GM23338 (cell line): ENCODE measurements at places on chromosomes 7 and 10. TPM values are rescaled to one million over a fixed set of nuclear protein-coding genes. Genes with fewer than 3 reads are reported as not detected.

HTRA1 gene
- total RNA-seq = 16.1 and 16.5 TPM in 2 replicates

MMP21 gene
- total RNA-seq = not detected in 2 replicates

MOGAT3 gene
- 0.85 TPM in 1 of 2 replicates, not detected in the other for total RNA-seq

ADCY1 gene
- 14.6 and 18.7 TPM in 2 replicates for total RNA-seq

WDR86 gene
- total RNA-seq = 29.0 and 59.1 TPM in 2 replicates

PLCE1 gene
- 0.08 and 0.10 TPM in 2 replicates for total RNA-seq

SPDYE5 gene
- total RNA-seq = not detected in 2 replicates

C7orf33 gene
- not detected in 2 replicates for total RNA-seq

HTR5A gene
- total RNA-seq = not detected in 2 replicates

NPTX2 gene
- total RNA-seq = 24.1 and 29.9 TPM in 2 replicates

GRCh38 chr10:61642150-61642571 lies 20.6 kb upstream of the CABCOCO1 start:
- DNase-seq = no peak

DNA sequence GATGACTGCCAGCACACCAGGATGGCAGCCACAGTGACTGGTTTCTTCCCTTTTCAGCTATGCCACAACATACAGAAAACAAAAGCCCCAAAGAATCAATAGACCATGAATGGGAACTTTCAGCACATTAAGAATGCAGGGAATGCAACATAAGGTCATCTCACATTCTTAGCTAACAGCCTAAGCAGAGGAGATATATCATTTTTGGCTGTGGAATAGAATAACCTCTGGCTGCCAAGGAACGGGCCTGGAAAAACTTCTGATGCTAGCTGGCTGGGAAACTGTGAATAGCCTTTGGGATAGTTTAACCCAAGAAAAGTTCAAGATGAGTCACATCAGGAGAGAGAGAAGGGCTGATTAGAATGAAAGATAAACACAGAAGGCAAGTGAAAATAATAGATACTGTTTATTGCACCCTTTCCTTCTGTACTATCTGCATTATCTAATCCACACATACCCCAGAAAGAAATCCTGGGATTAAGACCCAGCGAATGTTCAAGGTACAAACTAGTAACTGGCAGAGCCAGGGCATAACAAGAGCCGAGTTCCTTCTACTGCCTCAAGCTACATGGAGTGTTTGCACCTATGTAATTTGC lies 169.2 kb downstream of the SEMA3A start:
- DNase-seq = peak; percentile 35

- no peak for DNase-seq
Observed at GRCh38 chr10:93211991-93212390, 138.3 kb downstream of the CYP26A1 start.

DNA sequence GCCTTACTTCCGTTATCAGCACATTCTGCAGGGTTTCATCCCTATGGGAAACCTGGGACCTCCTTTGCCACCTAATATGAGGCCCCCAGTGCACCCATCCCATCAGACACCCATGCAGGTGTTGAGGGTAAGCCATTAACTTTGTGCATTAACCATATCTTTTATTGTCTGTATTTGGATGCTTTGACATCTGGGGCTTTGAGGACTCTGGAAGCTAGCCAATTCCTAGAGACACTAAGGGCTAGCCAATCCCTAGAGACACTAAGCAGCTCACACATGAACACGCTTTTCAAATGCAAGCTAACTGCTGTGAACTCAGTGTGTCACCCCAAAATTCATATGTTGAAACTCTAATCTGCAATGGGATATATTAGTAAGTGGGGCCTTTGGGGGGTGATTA lies 272.5 kb upstream of the COBL start:
- DNase-seq = no peak

- DNase-seq = no peak
Observed at GRCh38 chr7:106225856-106226255, 58.9 kb downstream of the NAMPT start.

GRCh38 chr10:90779548-90779947 lies 78.3 kb downstream of the HTR7 start:
- DNase-seq = peak; percentile 63

DNA sequence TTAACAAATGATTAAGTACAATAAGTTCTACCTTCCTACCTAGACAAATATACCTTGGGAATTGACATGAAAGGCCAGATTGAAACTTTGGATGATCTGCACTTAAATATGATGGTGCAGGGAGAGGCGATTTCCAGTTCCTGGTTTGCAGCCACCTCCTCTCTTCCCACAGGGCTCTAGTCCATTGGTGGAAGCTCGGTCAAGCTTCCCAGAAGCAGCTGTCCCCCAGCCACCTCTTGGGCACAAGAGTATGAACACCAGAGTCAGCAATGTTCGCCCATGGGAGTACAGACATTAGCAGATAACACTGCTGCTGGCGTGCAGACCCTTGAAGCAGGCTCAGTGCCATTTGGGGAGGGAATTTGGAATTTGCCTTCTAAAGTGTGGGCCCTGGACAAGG lies 1.5 kb upstream of the CPVL start:
- no peak for DNase-seq

- no peak for DNase-seq
Observed at GRCh38 chr7:79180533-79180932, 272.9 kb downstream of the MAGI2 start.

- DNase-seq = no peak
Observed at GRCh38 chr7:2838873-2839578, 5.1 kb downstream of the GNA12 start.

GRCh38 chr10:116720668-116721546 lies 21.5 kb downstream of the HSPA12A start:
- DNase-seq = no peak

GRCh38 chr7:74010407-74010806 lies 17.6 kb upstream of the ELN start:
- no peak for DNase-seq

- DNase-seq = no peak
Observed at GRCh38 chr7:151079199-151079910, 1.3 kb downstream of the FASTK start.

DNA sequence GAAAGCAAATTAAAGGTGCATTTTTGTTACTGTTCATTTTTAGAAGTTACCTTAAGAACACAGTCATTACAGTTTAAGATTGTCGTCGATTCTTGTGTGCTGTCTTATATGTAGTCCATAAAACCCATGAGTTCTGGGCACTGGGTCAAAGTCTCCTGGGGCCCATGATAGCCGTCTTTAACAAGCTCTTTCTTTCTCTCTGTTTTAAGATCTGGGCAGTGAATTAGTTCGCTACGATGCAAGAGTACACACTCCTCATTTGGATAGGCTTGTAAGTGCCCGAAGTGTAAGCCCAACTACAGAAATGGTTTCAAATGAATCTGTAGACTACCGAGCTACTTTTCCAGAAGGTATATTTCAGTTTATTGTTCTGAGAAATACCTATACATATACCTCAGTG lies 90.7 kb upstream of the CAPZA2 start:
- DNase-seq = no peak

- peak; percentile 14 for DNase-seq
Observed at GRCh38 chr7:9201928-9202327, 768.5 kb downstream of the NXPH1 start.

- DNase-seq = no peak
Observed at GRCh38 chr10:17075533-17076359, 53.9 kb downstream of the CUBN start.

DNA sequence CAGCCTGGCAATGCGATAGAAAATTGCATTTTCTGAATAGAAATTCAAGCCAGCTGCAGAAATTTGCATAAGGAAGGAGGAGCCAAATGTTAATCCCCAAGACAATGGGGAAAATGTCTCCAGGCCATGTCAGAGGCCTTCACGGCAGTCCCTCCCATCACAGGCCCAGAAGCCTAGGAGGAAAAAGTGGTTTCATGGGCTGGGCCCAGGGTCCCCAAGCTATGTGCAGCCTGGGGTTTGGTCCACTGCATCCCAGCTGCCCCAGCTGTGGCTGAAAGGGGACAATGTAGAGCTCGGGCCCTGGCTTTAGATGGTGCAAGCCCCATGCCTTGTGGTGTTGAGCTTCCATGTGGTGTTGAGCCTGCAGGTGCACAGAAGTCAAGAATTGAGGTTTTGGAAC lies 10.0 kb upstream of the GARIN1A start:
- no peak for DNase-seq

DNA sequence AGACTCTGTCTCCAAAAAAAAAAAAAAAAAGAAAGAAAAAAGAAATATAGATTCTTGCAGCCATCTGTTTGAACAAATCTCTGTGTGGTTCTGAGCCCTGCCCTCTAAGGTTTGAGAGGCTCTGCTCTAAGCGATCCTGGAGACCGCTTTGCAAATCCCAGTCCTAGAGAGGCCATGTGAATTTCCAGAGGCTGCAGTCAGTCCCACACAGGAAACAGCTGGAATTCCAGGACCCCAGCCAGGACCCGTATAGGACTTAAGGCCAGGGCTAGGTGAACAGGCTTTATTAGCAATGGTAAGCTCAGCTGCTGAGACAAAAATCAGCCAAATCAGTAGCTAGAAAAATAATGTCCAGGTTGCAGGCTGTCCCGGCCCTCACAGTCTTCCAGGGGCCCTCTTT lies 154.8 kb downstream of the RPS24 start:
- DNase-seq = no peak
